Astrocyte of the hippocampus (primary cell): ENCODE measurements at places on chromosomes 3 and 15.

- no peak for DNase-seq
These were observed 43.4 kb downstream of the NPTN start for GRCh38 chr15:73589766-73590165.

DNA sequence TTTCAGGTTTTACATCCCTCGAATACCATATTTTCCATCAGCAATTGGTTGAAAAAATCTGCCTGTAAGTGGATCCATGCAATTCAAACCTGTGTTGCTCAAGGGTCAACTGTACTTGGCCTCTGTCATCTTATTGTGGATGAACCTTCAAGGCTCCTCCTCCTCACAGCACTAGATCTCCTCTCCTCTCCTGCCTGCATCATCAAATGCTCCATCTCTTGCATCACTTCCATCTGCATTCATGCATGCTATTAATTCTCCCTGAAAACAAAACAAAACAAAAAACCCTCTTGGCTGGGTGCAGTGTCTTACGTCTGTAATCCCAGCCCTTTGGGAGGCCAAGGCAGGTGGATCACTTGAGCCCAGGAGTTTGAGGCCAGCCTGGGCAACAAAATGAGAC lies 10.1 kb downstream of the BCL2L10 start:
- peak; percentile 80 for DNase-seq

- DNase-seq, result no peak
These were observed 16.4 kb downstream of the TAFA4 start for GRCh38 chr3:68915973-68916372.

DNA sequence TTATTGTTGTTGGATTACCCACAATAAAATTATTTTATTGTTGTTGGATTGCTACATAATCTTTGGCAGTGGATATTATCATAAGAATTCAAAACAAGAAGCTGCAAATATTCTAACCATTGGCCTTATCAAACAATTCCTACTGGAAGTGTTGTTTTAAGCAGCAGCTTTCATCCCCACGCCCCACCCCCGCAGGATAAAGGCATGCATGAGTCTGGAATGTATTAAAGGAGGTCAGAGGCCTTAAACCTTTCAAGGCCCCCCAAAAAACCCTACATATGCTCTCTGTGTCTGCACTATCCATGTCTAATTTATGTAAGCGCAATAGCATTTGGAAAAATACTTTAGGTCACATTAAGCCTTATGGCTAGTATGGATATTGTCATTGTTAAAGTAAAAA lies 23.1 kb downstream of the P3H2 start:
- DNase-seq, result no peak

DNA sequence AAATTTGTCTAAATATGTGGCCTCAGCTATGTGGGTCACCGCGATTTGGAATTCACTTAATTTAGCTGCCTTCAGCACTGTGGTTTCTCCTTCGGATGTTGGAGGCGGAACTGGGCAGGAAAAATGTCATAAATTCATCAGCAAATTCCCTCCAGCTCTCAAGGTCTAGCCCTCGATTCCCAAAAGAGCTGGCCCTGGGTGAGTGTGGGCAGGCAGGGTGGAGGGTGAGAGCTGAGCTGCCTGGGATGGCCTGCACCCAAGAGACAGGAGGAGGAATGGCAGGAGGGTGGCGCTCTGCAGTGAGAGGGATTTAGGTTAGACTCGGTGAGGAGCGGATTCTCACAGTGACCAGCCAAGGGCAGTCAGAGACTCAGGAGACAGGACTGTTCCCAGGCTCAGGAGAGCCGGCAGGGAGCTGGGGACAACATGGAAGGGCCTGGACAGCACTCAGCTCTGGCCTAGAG lies 57.1 kb downstream of the FEM1B start:
- peak; percentile 84 for DNase-seq

- DNase-seq, result no peak
These were observed 61.8 kb upstream of the RBP1 start for GRCh38 chr3:139601191-139601961.

- no peak for DNase-seq
These were observed 6.8 kb downstream of the USP4 start for GRCh38 chr3:49333091-49333490.

DNA sequence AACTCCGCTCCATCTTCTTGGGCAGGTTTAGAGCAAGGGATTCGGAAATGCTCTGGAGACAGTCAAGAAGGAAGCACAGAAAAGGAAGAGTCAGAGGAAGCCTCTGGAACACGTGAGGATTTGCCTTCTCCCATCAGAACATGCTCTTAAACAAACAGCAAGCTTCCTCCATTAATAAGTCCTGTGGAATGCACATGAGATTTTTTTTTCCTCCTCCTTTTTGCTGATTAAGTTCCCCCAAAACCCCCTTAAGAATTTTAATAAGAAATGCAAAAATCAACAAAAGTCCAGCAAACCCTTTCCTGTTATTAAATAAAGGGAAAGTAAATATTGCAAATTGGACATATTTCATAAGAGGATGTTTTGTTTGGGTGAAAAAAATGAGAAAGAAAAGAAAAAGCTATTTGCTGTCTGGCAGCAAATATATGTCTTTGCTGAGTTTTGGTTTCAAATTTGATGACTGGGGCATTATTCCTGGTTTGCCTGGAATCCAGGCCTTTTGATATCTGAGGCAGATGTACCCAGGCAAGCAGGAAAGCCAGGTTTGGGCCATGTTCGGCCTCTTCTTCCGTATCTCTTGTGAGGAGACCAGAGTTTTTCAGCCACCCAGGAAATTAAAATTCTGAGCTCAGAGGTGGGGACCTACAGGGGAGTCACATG lies 7.9 kb upstream of the TSEN2 start:
- DNase-seq, result peak; percentile 34

GRCh38 chr15:65400760-65401610 lies 21.8 kb downstream of the IGDCC4 start:
- DNase-seq, result peak; percentile 89

- DNase-seq, result peak; percentile 66
These were observed 61.0 kb downstream of the GTPBP8 start for GRCh38 chr3:113051787-113052186.

- DNase-seq, result no peak
These were observed 1.3 kb downstream of the TNK2 start for GRCh38 chr3:195906865-195907683.

GRCh38 chr15:58987036-58987435 lies 427 bp upstream of the RNF111 start:
- no peak for DNase-seq

GRCh38 chr3:168647582-168647981 lies 551.9 kb upstream of the GOLIM4 start:
- DNase-seq, result no peak

DNA sequence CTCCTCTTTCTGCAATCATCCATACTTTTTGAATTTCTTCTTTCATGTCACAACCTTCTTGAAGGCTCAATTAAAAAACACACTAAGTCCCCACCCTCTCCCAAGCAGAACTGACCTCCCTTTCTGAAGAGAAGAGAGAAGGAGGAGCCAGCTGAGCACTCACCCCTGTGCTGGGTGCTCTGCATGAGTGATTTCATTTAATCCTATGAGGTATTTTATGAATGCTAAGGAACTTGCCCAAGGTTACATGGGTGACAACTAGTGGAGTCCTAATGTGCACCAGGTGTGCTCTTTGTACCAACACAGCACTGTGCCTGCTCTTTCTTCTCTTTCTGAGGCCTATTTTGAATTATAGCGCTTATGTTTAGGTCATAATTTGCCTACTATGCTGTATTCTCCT lies 135.6 kb downstream of the DUT start:
- no peak for DNase-seq

GRCh38 chr15:65821070-65821469 lies 29.0 kb upstream of the DENND4A start:
- no peak for DNase-seq

DNA sequence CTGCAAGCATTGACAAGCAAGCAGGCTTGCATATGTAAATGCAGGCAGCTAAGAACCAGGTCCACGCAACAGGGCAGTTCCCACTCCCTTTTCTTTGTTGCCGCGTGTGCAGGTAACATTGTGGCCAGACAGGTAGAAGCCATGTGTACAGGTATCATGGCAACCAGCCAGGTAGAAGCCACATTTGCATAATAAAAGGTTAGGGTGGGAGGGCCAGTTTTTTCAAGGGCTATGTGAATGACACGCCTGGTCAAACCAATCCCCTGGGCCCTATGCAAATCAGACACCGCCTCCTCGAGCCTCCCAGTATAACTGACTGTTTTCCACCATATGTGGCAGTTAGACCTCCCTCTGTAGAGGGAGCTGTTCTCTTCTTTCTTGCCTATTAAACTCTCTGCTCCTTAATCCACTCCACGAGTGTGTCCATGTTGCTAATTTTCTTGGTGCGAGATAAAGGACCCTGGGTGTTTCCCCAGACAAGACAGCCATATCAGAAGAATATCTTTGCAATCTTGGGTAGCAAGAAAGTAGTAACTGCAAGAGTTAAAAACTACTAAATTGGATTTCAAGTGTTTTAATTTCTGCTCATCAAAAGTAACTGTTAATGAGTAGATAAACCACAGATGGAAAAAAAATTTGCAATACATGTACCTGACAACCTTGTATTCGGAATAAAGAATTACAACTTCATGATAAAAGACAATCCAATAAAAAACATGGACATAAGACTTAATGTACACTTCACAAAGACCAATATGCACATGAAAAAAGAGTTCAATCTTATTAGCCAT lies 21.8 kb downstream of the PCOLCE2 start:
- DNase-seq, result no peak

GRCh38 chr3:172908771-172909270 lies 158.3 kb downstream of the ECT2 start:
- no peak for DNase-seq

DNA sequence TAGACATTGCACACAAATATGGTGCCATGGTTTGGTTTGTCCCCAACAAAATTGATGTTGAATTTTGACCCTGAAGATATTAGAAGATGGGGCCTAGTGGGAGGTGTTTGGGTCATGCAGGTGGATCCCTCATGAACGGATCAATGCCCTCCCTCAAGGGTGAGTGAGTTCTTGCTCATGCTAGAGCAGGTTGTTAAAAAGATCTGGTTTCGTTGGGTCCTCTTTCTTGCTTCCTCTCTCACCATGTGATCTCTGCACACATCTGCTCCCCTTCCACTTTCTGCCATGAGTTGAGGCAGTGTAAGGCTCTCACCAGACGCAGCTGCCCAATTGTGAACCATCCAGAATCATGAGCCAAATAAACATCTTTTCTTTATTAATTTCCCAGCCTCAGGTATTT lies 87.8 kb upstream of the MDFIC2 start:
- no peak for DNase-seq

GRCh38 chr3:52200981-52201679 lies 3.2 kb downstream of the ALAS1 start:
- no peak for DNase-seq

- DNase-seq, result peak; percentile 54
These were observed 12.6 kb downstream of the LIMD1 start for GRCh38 chr3:45606991-45607712.

GRCh38 chr3:151400341-151400740 lies 15.8 kb upstream of the P2RY12 start:
- DNase-seq, result no peak

DNA sequence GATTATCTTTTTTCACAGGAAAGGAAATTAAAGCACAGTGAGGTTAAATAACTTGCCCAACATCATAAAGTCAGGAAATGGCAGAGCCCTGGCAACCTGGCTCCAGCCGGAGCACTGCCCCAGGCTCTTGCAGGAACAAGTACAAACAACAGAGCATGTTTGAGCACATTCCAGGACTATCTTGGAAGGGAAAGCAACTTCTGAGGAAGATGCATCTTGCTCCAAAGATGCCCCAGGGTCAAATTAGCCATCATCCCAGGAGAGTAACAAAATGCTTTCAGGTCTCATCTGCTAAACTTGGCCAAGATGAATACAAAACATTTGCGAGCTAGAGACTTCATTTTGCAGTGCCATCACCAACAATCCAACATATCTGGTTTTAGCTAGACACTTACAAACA lies 162.4 kb upstream of the LRRN1 start:
- no peak for DNase-seq

- no peak for DNase-seq
These were observed 40.1 kb upstream of the RASGRF1 start for GRCh38 chr15:79130535-79131130.

GRCh38 chr3:197701841-197702240 lies 34.9 kb downstream of the RUBCN start:
- DNase-seq, result no peak

DNA sequence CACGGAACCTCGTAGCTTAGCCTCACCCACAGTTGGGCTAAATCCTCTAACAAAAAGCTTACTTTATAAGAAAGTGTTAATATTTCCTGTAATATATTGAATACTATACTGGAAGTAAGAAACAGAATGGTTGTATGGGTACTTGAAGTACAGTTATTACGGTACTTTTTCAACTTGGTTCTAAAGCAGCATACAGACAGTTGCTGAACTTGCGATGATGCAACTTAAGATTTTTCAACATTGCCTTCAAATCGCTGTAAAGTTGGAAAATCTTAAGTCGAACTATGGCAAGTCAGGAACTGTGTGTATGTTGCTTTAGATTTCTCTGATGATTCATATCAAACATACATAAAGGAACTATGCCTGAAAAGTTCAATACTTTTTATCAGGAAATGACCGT lies 204.4 kb upstream of the C2CD4B start:
- DNase-seq, result no peak
